ENCODE measurements at places on chromosomes 12 and 14.

DNA sequence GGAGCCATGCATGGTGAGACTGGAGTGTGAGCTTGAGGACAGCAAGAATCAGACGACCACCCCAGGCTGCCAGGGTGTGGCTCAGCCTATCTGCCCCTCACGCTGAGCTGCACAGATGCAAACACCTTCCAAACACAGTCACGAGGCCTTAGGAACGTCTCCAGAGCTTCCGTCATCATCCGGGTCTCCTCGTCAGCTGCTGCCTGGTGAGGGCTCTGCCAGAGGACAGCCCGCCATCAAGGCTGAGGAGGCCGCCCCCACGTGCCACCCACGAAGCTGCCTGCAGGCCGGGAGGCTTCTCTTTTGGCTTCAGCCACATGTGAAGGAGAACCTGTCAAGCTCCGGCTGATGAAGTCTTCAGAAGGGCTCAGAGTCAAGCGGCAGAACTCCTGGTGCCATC, 13.4 kb downstream of the DDX51 start:
- DNase-seq = no peak

- DNase-seq = no peak
These were observed 80.0 kb upstream of the EGLN3 start for GRCh38 chr14:34030864-34031263.

DNA sequence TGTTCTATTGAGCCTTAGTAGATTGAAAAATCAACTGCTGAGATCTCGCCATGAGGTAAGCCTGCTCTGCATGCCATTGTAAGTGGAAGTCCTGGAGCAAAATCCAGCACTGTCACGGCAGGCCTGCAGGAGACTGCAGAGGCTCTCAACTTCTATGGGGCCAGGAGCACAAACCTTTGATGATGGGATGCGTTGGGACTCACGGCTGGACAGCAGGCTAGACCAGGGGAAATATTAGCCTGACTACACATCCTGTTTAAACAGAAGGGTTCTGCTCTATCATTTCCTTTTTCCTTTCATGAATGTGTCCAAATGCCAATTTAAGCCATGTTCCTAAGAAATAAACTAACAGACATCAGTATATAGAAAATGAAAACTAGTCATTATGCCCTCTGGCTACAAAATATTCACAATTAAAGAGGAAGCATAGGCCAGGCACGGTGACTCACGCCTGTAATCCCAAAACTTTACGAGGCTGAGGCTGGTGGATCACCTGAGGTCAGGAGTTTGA, 33.9 kb upstream of the RASSF8 start:
- DNase-seq = no peak

GRCh38 chr12:111355201-111355925, 13.5 kb downstream of the PHETA1 start:
- DNase-seq = no peak
